Left kidney (tissue), 8 donors: ENCODE measurements at places on chromosomes 13 and 19.

DNA sequence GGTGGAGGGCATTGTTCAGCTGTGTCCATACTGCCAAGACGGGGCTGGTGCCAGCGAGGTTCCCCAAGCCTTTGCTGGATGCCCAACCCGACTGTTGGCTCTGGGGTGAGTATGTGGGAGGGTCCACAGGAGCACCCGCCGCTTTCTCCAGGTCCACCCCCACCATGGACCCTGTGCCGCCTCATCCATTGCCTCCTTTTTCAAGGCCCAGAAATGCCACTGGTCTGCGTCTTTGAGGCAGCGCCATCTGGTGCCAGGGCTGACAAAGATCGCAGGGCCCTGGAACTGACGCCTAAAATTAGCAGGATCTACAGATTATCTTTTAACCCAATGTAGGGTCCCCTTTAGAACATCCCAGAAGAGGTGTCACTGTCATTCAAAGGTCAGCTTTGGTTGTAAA is 34.6 kb downstream of the NFIX start:
- no peak for DNase-seq

DNA sequence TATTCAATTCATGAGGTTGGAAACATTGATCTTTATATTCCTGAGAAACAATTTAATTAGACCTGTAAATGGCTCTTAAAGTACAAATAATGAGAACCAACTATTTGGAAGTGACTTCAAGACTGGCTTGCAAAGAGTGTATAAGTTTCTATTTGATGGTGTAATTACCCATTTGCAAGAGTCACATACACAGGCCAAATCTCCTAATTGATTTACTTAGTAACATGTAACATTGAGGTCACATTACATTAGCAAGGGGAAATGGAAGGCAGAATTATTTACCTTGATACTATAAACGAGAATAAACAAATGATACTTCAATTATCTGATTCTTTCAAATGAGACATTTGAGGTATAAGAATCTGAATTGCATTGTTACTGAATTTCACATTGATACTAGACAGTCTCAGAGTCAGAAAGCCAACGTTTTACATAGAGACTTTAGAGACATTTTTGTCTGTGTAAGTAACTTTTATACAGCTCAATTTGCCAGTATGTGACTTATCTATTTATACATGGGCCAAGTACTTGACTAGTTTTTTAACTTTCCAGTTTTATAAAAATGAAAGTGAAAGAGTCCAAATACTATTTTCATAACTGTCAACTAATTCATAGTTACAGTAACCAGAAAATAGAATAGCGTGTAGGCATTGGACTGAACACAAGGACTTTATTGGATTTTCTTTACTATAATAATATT is 95.6 kb upstream of the RFC3 start:
- no peak for DNase-seq

DNA sequence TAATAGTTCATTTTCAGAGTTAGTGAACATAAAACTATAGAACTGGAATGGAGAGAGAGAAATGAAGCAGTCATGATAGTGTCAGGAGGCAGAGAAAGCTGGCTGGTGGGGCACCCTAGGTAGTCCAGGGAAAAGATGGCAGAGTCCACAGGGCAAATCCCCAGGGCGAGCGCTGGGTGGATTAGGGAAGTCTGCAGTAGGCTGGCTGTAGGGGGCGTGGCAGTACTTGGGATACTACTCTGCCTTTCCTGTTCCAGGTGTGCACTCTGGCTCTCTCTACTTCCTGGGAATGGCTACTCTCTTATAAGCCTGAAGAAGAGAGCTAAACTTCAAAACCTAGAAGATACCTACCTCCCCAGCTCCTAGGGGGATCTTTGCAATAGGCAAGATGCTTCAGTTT is 232.9 kb upstream of the SLC10A2 start:
- no peak for DNase-seq

- no peak for DNase-seq
Measured at GRCh38 chr13:90281709-90282108, 1065.8 kb upstream of the MIR17HG start.

GRCh38 chr19:36528921-36529518 is 949 bp upstream of the ZNF260 start:
- DNase-seq: no peak
